ENCODE measurements at places on chromosomes 11 and 22. TPM values are rescaled to one million over a fixed set of nuclear protein-coding genes. Genes with fewer than 3 reads are reported as not detected.

The ME3 gene
- 56.9 TPM for total RNA-seq

The OTOG gene
- total RNA-seq: not detected

The C1QTNF5 gene
- total RNA-seq: 90.8 TPM

The EML3 gene
- 61.7 TPM for total RNA-seq

The IL18 gene
- 0.81 TPM for total RNA-seq

The ZPR1 gene
- 37.1 TPM for total RNA-seq

The SCUBE2 gene
- 1.1 TPM for total RNA-seq

The CDC42EP2 gene
- 4.7 TPM for total RNA-seq

The FOLH1 gene
- total RNA-seq: not detected

The RAB39A gene
- not detected for total RNA-seq

The MS4A6A gene
- total RNA-seq: not detected

The RELA gene
- 39.5 TPM for total RNA-seq

The EI24 gene
- total RNA-seq: 153 TPM

The A4GALT gene
- 22.2 TPM for total RNA-seq

The CCDC188 gene
- 0.45 TPM for total RNA-seq

The CD3G gene
- not detected for total RNA-seq

The CHRNA10 gene
- total RNA-seq: 1.1 TPM

The RAB30 gene
- total RNA-seq: 25.9 TPM

The P2RX6 gene
- 5.9 TPM for total RNA-seq

The UBQLNL gene
- 0.36 TPM for total RNA-seq

The CDPF1 gene
- 7.7 TPM for total RNA-seq

The RAB36 gene
- total RNA-seq: 4.6 TPM

The FGF4 gene
- 0.08 TPM for total RNA-seq

The RNF26 gene
- 7.1 TPM for total RNA-seq

The OR8K5 gene
- not detected for total RNA-seq

The BLID gene
- 30.6 TPM for total RNA-seq

The ALDH3B2 gene
- not detected for total RNA-seq

The RIC3 gene
- not detected for total RNA-seq

The SYT9 gene
- 0.09 TPM for total RNA-seq

The MUC5AC gene
- total RNA-seq: under 0.01 TPM

The GRAP2 gene
- not detected for total RNA-seq

The MAFF gene
- 33.7 TPM for total RNA-seq

The MMP11 gene
- 5.1 TPM for total RNA-seq

The KDM4E gene
- not detected for total RNA-seq

The PDGFB gene
- 0.09 TPM for total RNA-seq

The SMDT1 gene
- total RNA-seq: 8.0 TPM

The FAT3 gene
- 1.7 TPM for total RNA-seq

The MUC6 gene
- total RNA-seq: not detected

The XNDC1N gene
- total RNA-seq: 3.5 TPM

The ALDH3B1 gene
- total RNA-seq: 12.5 TPM

The PATE2 gene
- 0.18 TPM for total RNA-seq

The CCDC89 gene
- 7.9 TPM for total RNA-seq

The GPHA2 gene
- total RNA-seq: not detected

The KRTAP5-2 gene
- not detected for total RNA-seq

The UPB1 gene
- not detected for total RNA-seq

The CLDN5 gene
- total RNA-seq: 0.27 TPM

The SLC22A25 gene
- not detected for total RNA-seq

The SCGB1D2 gene
- total RNA-seq: not detected
